ENCODE measurements at places on chromosomes 4 and X. TPM values are rescaled to one million over a fixed set of nuclear protein-coding genes. Genes with fewer than 3 reads are reported as not detected.

DNA sequence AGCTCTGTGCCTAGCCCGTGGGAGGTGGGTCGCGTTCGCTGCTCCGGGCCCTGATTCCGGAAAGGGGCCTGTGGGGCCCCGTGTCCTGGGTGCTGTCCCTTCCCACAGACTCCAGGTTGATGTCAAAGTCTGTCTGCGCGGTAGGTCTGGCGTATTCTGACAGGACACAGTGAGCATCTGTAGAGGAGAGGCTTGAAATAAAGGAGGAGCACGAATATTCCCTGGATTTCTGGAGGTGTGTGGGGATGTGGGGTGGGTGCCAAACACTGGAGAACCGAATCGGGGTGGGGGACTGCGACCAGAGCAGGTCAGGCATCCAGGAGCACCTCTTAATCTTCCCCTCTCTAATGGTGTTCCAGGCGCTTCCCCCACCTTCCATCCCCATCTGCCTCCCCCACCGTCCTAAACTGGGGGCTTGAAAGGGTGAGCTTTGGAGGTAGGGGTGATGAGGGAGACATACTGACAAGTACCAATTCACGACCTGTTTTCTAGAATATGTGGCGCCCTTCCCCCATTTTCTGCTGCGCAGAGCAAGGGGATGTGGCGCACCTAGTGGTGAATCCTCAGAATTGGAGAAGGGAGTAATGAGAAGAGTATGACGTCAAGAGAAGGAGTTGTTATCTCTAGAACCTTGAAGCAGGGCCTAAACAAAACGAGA, 877 bp downstream of the GPRASP1 start:
- no peak for DNase-seq

- DNase-seq: no peak
These were observed 64.9 kb downstream of the SORCS2 start for GRCh38 chr4:7256984-7257810.

- no peak for DNase-seq
These were observed 90.9 kb upstream of the LNX1 start for GRCh38 chr4:53682196-53682595.

- no peak for DNase-seq
These were observed 76.9 kb upstream of the GPM6B start for GRCh38 chrX:13893826-13894225.

DNA sequence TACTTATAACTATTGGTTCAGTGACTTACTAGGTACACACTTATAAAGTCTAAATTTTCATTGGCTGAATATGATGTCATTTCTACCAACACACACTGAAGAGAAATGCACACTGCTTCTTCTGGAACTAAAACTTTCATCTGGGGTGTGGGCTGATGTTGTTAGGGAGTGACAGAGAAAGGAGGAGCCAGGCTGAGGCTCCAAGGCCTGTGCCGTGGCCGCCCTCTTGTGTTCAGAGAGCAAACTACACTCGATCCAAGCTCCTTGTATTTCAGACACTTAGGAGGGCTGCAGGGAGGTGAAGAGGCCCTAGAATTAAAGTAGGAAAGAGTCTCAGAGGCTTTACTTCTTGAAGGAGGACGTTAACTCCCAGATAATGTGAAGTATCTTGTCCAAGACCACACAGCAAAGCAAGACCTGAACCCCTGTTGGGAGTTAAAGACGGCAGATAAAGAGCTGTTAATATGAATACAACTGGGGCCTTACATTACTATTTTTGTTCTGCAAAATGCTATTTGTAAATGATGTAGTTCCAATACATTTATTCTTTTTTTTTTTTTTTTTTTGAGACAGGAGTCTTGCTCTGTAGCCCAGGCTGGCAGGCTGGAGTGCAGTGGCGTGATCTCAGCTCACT, 137.5 kb downstream of the AFAP1 start:
- peak; percentile 74 for DNase-seq

- peak; percentile 76 for DNase-seq
These were observed 915 bp upstream of the RAB33B start for GRCh38 chr4:139453041-139453370.

- DNase-seq: no peak
These were observed 19.7 kb upstream of the SCOC start for GRCh38 chr4:140353786-140354185.

DNA sequence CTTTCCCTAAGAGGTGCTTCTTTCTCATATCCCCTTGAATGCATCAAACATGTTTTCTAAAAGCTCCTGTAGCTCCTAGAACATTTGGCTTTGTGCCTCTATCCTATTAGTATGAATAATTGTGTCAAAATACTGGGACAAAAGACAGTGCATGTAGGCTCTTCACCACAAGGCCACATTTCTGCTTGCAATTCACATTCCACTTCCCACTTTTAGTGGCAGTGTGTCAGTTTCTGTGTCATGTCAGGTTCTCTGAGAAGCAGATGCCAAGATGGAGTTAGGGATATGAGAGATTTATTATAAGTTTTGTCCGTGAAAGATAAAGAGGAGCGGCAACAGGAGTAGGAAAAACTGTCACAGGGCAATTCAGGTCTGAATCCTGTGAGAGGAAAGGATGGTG, 61.3 kb upstream of the GPRIN3 start:
- DNase-seq: no peak

DNA sequence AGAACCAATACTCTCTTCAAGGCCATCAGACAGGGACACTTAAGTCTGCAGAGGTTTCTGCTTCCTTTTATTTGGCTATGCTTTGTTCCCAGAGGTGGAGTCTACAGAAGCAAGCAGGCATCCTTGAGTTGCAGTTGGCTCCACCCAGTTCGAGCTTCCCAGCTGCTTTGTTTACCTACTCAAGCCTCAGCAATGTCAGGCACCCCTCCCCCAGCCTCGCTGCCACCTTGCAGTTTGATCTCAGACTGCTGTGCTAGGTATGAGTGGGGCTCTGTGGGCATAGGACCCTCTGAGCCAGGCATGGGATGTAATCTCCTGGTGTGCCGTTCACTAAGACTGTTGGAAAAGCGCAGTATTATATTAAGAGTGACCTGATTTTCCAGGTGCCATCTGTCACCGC, 12.6 kb upstream of the UGT2B15 start:
- DNase-seq: no peak

GRCh38 chr4:163959932-163960331, 465.4 kb downstream of the TMA16 start:
- no peak for DNase-seq

DNA sequence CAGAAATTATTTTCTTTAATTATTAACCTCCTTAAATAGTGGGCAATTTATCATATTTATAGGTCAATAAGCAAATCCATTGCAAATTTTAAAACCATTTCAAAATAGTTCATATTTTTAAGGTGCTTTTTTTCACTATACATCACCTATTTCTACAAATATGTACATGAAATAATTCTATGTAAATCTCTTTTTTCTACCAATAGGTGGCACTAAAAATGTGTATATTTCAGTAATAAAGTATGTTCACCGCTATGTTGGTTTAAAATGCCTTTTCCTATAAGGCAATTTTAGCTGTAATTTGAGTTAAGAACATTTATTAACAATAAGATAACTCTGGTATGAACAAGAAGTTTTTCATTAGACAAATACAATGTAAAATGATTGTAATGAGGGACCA, 672.2 kb downstream of the KCTD8 start:
- DNase-seq: no peak

DNA sequence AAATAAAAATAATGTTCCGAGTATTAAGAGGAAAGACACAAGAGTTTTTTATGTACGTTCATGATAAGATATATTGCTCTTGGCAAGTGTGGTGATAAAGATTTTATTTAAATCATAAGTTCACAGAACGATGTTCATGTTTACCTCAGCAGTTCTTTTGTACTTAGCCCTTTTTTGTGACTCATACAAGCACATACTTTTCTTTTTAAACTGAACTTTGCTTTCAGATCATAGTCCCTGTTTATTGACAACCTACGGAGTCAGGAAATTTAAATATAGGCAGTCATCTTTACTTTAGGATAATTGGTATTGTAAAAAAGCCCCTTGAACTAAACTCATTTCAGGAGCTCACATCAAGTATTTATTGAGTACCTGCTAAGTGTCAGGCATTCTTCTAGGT, 1.3 kb upstream of the CTSO start:
- DNase-seq: no peak

DNA sequence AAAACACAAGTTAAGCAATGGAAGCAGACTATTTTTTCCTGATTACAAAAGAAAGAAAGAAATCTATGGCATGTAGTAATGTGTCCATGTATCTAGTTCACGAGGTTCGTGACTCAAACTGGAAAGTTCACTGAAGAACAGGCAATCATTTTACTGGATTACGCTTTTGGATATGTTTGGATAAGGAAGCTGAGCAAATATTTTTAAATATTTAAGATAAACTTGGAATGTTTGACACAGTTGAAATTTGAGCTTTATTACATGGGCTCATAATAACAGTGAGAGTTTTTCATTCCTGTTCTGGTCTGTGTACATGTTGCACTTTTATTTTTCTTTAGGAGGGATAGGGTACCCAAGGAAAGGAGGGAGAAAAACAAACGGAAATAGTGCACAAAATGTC, 244.2 kb upstream of the GK2 start:
- DNase-seq: peak; percentile 23

GRCh38 chrX:22041907-22042530, 9.9 kb downstream of the PHEX start:
- no peak for DNase-seq

DNA sequence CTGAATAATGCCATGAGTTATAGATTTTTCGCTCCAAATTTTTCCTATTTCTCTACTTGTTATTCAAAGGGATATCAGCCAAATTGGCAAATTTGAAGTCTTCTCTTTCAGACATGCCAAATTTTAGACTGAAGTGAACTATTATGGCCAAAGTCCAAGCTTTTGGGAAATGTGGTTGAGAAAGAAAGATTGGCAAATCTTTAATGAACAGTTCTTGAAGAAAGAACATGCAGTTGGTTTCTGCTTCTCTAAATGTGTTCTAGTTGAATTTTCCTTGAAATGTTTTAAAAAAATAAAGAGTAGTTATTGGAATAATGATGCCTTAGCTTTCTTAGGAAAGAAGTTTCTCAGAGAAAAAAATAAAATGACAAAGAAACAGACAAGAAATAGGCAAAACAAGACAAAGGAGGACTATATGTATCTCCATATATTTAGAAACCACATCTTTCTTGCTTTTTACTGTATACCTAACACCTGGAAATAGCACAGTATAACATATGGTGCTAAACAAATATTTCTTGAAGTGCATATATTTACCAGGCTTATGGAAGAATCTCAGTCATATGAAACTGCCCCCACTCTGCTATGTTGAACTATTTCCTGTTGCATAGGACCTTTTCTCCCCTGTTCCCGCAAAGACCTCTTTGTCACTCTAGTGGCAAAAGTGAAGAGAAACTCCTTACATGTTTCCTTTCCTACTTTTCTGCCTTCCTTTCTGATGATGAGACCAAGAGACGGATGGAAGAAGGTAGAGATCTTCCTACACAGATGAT, 250.0 kb downstream of the ARHGAP24 start:
- no peak for DNase-seq

DNA sequence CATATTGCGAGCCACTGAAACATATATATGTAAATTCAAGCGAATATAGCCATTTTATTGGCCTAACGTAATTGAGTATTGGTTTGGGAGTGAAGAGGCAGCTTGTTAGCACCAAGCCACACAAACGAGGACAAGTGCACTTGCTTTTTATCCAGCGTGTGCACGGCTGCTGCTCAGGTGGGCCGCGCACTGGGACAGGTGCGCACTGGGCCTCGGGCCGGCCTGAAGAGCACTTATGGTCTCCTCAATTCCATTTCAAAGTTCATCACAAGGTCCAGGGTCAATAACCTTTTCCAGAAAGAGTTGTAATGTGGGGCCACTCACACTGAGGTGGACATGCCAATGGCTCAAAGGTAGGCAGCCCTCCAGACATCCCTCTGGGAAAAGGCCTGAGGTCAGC, 95.9 kb downstream of the ATP8A1 start:
- DNase-seq: no peak

- DNase-seq: no peak
These were observed 440.5 kb downstream of the MAPK10 start for GRCh38 chr4:85919200-85919887.

DNA sequence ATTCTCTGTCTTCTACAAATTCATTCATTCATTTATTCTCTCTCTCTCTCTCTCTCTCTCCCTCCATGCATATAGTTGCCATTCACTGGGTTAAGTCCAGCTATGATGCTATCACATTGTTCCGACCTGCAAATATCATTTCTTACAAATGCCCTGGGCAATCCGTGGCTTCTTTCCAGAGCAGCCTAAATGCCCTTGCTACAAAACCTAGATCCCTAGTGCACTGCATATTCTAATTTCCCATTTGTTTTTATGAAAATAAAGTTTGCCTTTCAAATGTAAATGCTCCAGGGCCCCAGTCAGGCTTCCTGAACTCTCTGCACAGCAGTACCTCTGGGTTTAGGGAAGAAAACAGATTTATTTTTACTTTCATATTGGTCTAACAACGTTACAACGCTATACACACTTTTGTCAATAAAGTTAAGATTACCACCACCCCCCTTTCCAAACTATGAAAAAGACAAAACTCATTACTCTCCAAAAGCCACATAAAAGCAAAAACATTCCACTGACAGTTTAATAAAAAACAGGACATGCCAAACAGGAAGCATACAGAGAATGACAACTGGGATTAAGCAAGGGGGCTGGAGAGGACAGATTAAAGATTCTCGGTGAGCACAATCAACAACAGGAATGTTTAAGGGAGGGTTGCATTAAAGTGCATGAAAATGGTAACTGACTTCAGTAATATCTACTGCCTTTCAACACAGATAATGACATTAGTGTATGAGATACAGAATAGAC, 104.3 kb downstream of the USP46 start:
- DNase-seq: no peak

DNA sequence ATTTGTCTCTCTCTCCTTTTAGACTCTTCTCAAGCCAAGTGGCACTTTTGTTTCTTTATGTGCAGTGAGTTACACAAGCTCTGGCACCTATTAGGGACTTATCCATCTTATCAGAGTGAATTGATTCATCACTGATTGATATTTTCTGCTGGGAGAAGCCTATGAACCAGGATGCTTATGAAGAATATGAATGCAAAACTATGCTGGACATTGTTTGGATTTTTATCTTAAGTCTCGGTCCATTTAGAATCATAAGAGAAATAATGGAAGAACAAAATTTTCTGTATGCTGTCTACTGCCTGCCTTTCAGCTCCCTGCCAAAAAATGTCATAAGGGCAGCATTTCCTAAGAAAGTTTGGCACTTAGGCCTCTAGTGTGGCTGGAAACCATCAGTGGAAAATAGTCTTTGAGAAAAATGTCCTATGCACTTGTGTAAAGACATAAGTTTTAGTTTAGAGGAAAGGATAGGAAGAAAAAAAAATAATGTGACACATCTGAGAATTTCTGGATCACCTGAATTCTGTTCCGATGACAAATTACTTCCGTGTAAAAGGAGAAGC, 365.7 kb upstream of the MAD2L1 start:
- no peak for DNase-seq

DNA sequence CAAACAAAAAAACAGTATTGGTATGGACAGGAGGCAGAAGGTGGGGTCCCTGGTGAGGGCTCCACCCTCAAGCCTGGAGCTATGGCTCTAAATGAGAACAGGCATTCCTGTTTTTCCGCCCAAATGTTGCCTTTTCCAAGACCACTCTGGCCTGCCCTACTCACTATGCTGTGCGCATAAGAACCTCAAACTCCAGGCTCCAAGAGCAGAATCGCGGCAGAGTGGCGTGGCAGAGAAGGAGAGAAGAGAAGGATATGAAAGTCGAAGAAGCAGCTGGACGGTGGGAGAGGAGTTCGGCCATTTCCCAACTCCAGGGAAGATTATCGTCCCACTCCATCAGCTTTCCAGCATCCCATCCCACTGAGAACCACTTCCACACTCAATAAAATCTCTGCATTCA, 207.8 kb downstream of the FAT4 start:
- no peak for DNase-seq

Gene RAB40AL
- not detected for total RNA-seq

Gene CSAG1
- 2.9 TPM for total RNA-seq

Gene ARX
- total RNA-seq: not detected

Gene DSPP
- total RNA-seq: not detected

Gene LRCH2
- 6.2 TPM for total RNA-seq

Gene NXF3
- 0.10 TPM for total RNA-seq

Gene TMEM187
- total RNA-seq: 2.7 TPM
